ENCODE measurements at places on chromosomes 16 and 17.

DNA sequence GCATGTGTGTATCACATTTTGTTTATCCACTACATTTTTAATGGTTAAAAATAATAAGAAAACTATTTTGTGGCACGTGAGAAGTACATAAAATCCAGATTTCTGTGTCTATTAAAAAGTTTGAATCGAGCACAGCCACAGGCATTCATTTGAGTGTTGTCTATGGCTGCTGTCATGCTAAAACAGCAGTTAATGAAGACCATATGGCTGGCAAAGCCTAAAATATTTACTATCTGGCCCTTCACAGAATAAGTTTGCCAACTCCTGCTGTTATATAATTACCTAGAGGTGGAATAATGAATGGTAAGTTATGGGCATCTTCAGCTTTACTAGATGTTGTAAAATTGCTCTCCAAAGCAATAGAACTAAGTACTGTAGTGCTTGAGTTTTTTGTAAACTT, 30.5 kb downstream of the TMEM98 start:
- no peak for DNase-seq

DNA sequence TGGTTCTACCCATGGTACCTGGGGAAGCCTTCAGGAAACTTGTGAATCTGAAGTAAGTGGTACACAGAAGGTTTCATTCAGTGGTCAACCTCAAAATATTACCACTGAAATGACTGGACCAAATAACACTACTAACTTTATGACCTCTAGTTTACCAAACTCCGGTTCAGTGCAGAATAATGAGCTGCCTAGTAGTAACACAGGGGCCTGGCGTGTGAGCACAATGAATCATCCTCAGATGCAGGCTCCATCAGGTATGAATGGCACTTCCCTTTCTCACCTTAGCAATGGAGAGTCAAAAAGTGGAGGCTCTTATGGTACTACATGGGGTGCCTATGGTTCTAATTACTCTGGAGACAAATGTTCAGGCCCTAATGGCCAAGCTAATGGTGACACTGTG, 55.9 kb upstream of the SLC5A11 start:
- no peak for DNase-seq

DNA sequence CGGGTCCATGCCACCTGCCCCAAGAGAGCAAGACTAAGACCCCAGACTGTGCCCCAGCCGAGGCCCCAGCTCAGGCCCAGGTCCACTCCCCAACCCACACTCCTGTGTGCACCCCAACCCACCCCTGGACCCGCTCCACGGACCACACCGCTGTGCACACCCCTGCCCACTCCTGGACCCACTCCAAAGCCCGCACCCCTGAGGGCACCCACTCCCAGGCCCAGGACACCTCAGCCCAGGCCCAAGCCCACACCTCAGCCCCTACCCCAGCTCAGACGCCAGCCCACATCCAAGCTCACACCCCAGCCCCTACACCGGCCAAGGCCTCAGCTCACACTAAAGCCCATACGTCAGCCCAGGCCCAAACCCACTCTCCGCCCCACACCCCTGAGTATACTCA, 1.1 kb downstream of the SPEM3 start:
- DNase-seq = no peak

GRCh38 chr17:50263331-50264262, 10.7 kb upstream of the TMEM92 start:
- DNase-seq = no peak

DNA sequence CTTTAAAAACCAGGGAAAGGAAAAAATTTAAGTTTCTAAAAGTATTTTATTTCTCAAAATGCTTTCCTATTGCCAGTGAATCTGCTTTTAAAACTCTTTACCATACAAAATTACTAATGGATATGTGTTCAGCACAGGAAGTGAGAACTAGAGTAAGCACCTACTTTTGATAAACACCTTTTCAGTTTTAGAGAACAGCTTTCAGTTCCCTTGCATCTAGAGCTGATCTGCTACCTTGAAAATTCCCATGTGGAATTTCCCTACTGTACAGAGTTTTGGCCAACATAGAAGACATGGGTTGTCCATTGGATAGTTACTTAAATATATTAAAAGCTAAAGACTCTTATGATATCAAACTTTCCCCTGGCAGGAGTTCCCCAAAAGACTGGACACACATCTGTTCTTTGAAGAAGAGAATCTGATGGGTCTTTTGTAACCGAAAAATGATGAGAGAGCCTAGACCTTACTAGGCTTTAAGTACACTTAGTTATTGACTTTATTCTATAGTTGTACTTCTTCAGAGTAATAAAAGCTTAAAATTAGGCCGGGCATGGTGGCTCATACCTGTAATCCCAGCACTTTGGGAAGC, 112.1 kb upstream of the CNTNAP4 start:
- DNase-seq = no peak

Data from stimulated activated CD4-positive, alpha-beta T cell treated with anti-CD3 and anti-CD28 coated beads, TNF-alpha, amount 100 ng/mL, for 24 hours (primary cell).